Activated CD4-positive, alpha-beta memory T cell treated with anti-CD3 and anti-CD28 coated beads for 36 hours (primary cell): ENCODE measurements at places on chromosomes 11 and 22. TPM values are rescaled to one million over a fixed set of nuclear protein-coding genes. Genes with fewer than 3 reads are reported as not detected.
A peak's percentile ranks its signal among the peaks of the same experiment; 100 is the strongest.

Gene OR4C3
- total RNA-seq, result not detected

Gene OR5I1
- not detected for total RNA-seq

Gene SYT12
- total RNA-seq, result not detected

DNA sequence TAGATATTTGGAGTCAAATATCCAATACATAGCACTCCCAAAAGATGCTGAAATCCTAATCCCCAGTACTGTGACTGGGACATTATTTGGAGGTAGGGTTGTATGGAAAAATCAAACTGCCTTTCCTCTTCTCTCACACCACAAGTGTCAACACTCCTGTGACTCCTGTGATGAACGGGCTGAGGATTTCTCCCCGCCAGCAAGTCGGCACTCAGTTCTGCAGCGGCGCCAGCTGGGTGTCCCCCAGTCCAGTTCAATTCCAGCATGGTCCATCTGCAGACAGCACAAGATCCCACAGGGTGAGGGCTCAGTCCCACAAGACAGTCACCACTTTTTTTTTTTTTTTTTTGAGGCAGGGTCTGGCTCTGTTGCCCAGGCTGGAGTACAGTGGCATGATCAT is 4.3 kb upstream of the PARVB start:
- no peak overlapping the region for H3K27ac ChIP-seq
- H3K4me3 ChIP-seq, result no peak overlapping the region
- no peak for DNase-seq
- peaks cover 9% of the 10 kb centered on the region for H3K36me3 ChIP-seq

DNA sequence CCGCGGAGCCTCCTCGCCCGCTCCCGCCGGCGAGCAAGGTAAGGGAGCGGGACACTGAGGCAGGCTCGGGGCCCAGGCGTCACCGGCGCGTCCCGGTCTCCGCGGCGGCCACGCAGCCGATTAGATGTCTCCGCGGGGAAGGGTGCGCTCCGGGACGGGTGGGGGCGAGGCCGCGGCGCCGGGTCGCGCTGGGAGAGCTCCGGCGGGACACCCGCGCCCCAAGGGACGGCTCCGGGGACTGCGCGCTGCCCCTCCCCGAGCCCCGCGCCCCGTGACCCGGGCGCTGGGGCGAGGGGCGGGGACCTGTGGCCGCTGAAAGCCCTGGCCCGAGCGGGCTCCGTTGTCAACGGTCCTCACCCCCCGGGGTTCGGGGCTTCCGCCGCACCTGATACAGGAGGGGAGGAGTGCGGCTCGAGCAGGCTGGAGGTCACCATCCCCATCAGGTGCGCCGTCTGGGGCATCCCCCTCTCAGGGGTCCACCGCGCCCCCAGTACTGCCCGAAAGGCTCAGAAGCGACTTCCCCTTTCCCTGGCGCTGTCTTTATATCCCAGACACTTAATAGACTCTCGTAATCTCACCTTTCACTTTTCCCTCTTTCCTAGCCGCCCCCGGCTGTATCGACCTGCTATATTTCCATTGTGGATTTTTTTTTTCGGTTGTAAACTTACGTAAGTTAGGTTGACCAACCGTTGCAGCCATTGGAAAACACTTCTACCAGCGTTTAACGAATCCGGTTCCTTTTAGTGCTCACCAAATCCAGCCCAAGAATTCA is 573 bp downstream of the PPFIA1 start:
- peaks cover 5% of the 10 kb centered on the region for H3K27me3 ChIP-seq
- no peak overlapping the region for H3K27ac ChIP-seq
- H3K36me3 ChIP-seq, result peaks cover 18% of the 10 kb centered on the region
- DNase-seq, result peak; percentile 59
